Ovary (tissue), 10 donors: ENCODE measurements at places on chromosomes 5 and 9. TPM values are rescaled to one million over a fixed set of nuclear protein-coding genes. Genes with fewer than 3 reads are reported as not detected.

- DNase-seq = no peak
Observed at GRCh38 chr9:13284011-13284410, 4.5 kb upstream of the MPDZ start.

- DNase-seq = no peak
Observed at GRCh38 chr9:112084334-112084733, 90.8 kb downstream of the SUSD1 start.

Gene ECSCR
- 43.5 TPM for polyA plus RNA-seq

Gene CER1
- polyA plus RNA-seq = not detected

Gene LCN9
- not detected for polyA plus RNA-seq

GRCh38 chr5:39164016-39164415 lies 55.3 kb downstream of the FYB1 start:
- no peak for DNase-seq

- no peak for DNase-seq
Observed at GRCh38 chr5:158519433-158520021, 580.2 kb downstream of the EBF1 start.

Gene GDA
- 0.02 TPM for polyA plus RNA-seq

DNA sequence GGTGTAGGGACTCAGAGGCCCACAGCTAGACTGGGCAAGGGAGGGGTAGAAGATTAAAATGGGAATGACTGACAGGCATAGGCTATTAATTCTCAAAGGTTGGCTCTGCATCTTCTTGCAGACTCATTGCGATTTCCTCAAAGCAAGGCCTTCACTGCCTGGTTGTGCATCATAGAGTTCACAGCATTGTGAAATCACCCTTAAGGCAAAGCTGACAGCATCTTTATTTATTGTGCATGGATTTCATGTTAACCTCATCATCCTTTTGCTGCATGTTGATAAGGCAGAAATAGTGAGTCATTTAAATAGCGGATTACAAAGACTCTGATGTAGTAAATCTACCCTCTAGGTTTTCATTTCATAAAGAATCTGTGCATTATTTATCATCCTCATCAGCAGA lies 13.6 kb upstream of the PALM2AKAP2 start:
- DNase-seq = no peak

GRCh38 chr9:3032898-3033297 lies 189.0 kb upstream of the PUM3 start:
- DNase-seq = no peak

DNA sequence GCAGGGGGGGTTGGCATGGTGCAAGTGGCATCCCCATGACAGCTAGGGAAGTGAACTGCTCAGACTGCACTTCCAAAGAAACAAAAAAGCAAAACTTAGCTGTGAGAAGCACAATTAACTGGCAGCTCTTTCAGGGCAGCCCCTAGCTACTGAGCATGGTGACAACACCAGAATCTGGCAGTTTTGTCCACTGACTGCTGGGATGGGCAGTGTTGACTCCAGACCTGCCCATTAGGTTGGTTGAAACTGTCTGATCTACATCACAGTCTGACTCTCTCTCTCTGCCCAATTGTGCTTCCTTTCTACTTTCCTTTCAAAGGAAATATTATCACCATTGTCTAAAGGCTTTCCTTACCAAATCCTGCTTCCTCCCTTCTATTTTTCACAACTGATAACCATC lies 12.5 kb upstream of the RAD23B start:
- DNase-seq = no peak

- DNase-seq = no peak
Observed at GRCh38 chr5:178069909-178070308, 43.4 kb upstream of the N4BP3 start.

- no peak for DNase-seq
Observed at GRCh38 chr5:53260446-53260845, 150.9 kb upstream of the MOCS2 start.

Gene RNF183
- not detected for polyA plus RNA-seq

DNA sequence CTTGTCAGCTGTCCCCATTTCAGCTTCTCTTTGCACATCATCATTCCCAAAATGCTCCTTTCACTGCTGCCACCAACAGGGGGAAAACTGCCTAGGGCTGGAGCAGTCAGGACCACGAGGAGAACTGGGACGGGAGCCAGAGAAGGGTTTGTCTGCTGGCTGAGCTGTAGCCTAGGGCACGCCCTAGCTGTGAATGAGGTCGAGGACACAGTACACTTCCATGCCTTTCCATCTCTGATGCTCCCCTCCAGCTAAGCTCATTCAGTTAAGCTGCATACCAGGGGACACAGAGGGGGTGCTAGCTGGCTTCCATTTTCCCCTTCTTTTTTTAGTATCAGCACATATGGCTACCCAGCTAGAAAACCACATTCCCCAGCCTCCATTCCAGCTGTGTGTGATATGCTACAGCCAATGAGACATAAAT lies 64.7 kb downstream of the STK10 start:
- DNase-seq = peak; percentile 46

Gene SPAG8
- polyA plus RNA-seq = 2.1 TPM
